ENCODE measurements at places on chromosomes 2 and 18.

DNA sequence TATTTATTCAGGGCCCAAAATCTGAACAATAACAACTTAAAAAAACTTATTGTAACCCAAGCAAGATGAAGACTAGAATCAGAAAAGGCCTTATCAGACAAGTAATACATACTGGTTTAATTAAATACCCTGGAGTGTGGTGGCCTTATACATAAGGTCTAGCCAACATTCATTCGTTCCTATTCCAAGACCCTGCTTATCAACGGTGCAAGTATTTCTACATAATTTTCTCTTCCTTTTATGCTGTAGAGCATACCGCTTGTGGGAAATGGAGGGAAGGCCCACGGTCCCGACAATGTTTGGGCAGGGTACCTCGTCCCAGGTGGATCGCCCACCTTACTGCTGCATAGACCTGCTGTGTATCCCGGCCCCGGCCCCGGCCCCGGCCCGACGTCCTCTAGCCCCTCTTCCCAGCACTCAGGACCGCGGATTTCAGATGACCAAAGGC, 708 bp downstream of the ZNF24 start:
- DNase-seq: no peak

DNA sequence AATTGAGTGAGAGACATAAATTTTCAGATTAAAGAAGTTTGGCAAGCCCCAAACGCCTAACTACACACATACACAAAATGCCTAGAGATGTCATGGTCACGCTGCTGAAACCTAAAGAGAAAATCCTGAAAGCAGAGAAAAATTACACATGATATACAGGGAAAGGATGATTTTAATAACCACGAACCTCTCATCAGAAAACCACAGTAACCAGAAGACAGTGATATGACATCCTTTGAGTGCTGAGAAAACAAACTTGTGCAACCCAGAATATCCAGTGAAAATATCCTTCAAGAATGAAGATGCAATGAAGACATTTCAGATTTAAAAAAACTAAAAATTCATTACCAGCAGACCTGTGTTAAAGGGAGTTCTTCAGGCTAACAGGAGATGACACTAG, 122.4 kb upstream of the LMAN1 start:
- no peak for DNase-seq

- no peak for DNase-seq
Observed at GRCh38 chr2:218245214-218245613, 15.6 kb upstream of the GPBAR1 start.

DNA sequence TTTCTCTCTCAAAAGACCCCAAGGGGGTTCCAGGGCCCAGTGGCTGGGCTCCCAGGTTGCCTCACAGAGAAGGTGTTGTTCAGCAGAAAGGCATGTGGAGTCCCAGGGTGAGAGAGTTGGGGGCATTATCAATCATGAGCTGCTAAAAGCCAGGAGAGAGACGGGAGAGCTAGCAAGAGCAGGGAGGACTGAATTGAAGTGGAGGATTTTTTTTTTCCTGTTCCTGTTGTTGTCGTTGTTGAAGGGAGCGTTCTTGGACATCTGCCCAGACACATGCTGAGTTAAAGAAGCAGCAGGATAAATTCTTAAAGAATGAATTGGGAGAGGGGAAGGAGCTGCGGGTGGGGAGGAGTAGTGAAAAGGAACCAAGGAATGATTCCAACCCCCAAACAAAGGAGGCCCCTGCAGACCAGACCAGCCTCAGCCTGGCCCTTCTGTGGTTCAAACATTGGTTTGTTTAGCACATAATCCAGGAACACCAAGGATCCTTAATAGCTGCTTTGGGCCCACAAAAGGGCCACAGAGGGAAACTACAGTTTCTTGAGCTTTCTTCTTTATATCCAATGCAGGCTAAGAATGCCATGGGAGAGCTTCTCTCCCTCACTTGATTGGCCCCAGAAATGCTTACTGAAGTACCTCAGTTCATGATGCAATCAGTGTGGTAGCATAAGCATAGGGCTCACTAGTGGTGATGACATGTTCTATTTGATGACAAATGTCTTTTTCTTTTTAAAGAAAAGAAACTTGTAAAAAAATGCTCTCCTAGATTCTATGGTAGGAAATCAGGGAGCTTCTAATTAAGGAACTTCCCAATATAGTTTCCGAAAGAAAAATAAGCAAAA, 146.0 kb downstream of the SETBP1 start:
- DNase-seq: peak; percentile 88

DNA sequence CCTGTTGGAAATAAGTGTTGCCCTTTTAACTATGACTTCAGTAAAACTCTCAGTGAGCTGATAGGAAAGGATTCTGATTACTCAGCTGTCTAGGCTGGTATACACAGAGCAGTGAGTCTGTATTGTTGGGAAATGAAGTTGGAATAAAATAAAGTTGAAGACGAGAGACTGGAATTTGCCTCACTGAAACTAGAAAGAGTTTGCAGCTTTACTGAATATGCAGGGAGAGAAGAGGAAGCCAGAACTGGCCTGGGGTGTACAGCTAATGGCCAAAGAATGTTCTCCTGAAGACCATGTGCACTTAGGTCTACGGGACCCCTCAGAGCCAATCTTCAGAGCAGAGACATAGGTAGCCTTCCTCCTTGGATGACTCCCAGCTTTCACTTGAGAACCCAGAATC, 26.5 kb downstream of the EIF4E2 start:
- DNase-seq: no peak

- DNase-seq: no peak
Observed at GRCh38 chr2:135999899-136000298, 14.5 kb upstream of the DARS1 start.

DNA sequence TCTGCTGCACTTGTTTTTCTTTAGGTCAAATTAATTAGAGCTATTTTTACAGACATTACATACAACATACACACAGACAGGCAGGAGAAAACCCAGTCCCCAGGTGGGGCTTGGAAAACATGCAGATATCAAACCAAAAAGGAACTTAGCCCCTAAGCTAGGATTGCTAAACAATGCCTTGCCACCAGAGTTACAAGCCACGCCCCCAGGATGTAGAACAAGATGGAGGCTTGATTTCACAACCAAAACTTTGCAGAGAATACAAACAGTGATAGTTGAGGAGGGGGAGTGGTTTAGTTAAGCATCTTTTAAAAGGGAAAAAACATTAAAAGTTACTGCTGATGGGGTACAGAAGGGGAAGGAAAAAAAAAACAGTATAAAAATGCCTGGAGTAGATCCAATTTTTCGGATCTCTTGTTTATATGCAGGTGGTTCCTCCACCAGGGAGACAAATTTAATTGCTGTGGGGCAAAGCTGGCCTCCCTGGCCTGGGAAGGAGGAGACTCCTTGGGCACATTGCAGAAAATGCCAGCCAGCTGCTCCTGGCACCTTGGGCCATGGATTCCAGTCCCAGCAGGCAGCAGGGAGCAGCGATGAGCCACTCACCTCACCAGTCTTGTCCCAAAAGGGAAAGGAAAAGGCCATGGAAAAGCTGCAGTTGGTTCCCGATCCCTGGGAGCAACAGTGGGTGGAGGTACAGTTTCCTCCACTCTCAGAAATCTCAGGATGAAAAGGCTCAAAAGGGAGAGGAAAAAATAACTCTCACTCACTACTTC, 348.4 kb upstream of the REG3G start:
- DNase-seq: no peak

DNA sequence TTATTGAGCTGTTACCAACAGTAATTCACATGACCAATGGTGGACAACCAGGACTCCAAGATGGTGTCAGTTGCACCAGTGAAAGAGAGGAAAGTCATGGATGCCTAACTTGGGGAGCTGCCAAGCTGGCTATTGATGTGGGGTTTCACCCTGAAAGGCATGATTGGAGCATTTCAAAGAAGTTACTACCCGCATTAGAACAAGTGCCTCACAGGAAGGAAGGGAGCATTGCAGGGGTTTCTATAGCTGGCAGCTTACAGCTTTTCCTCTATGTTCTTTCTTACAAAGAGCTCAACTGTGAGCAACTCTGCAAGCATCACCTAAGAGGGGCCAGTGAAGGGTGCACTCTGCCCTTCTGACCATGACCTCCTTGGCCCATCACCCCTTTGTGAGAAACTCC, 93.1 kb downstream of the TNFRSF11A start:
- no peak for DNase-seq

DNA sequence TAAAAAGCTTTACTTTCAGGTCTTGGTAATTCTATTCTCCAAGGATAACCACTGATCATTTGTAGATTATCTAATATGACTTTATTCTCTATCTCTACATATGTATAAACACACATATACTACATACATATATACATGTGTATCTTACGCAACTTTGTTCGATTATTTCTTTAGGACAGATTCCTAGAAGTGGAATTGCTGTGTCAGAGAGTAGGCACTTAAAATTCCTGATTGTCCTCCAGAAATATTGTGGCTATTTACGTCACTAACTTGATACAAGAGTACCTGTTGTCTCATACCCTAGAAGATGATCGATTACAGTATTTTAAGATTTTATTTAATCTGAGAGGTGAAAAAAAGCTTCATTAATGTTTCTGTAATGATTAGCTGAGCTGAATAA, 57.9 kb downstream of the FAM98A start:
- DNase-seq: no peak

- DNase-seq: no peak
Observed at GRCh38 chr2:217396586-217396985, 536.7 kb upstream of the TNP1 start.

GRCh38 chr2:17661460-17661859, 92.2 kb downstream of the SMC6 start:
- no peak for DNase-seq

DNA sequence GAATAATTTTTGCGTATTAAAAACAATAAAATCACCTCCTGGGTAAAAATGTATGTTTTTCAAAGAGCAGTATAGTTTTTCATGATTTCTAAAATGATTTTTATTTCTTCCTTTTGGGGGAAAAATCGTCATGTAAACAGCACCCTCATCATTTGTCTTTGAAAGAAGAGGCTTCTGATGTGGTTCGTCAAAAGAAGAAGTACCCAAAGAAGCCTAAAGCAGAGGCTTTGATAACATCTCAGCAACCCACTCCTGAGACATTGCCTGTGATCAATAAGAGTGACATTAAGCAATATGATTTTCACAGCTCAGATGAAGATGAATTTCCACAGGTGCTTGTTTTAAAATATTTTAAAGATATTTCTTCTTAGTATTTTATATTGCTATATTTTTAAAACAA, 110.2 kb upstream of the KIF5C start:
- no peak for DNase-seq

DNA sequence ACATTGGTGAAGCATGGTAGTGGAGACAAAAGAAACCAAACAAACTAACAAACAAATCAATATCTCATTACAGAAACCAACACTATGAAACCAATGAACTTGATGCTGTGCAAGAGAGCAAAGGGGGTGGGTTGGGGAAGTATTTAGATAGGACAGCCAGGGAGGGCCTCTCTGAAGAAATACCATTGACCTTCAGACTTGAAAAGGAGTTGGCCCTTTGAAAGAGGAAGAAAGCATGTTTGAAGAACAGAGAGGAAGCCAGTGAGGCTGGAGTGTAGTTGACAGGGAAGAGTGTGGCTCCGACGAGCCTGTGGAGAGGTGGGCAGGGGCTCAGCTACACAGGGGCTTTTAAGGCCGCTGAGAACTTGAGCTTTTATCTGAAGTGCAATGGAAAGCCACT, 151.0 kb upstream of the GATA6 start:
- DNase-seq: no peak

GRCh38 chr2:102069311-102069974, 73.1 kb upstream of the IL1R1 start:
- DNase-seq: no peak

- peak; percentile 10 for DNase-seq
Observed at GRCh38 chr2:233350708-233351107, 3.6 kb upstream of the DGKD start.

GRCh38 chr2:12091201-12091806, 344.9 kb downstream of the LPIN1 start:
- DNase-seq: no peak

- no peak for DNase-seq
Observed at GRCh38 chr18:7775843-7776242, 208.7 kb downstream of the PTPRM start.

DNA sequence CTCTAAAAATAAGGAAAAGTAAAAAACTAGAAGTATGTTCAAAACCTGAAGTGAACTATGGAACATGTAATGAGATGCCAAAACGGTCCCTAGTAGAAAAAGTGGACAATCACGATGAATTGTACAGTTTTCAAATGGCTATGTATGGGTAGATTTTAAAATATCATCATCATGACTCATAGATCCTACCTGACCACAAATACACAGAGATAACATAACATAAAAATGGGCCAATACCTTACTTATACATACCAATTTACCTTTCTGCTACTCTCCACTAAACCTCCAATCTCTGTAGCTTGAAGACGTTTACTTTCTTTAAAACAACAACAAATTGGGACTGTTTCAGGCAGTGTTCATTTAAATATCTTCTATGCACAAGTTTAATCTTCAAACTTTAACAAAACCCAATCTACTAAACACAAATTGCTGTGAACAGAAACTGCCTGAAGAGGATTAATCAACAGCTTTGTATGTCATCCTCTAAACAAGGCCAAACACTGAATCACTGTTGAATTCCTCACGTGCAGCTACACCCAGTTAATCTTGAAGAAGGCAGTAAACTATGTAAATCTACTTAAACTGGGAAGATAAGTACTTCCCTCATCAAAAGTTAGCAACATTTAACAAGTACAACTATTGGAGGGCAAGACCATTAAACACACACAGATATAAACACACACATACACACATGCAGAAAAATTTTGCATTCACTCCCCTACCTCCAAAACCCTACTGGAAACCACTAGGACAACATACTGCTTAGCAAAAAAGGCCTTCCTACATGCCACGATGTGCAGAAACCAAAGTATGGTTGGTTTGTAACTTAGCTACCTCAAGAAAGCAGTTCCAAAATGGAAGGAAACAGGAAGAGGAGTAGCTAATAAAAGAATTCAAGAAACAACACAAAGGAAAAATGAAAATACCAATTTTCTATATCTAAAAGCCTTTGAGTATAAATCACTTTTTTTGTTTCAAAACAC, 90.3 kb downstream of the RBMS1 start:
- no peak for DNase-seq

GRCh38 chr2:196918927-196919326, 7.6 kb downstream of the PGAP1 start:
- no peak for DNase-seq

DNA sequence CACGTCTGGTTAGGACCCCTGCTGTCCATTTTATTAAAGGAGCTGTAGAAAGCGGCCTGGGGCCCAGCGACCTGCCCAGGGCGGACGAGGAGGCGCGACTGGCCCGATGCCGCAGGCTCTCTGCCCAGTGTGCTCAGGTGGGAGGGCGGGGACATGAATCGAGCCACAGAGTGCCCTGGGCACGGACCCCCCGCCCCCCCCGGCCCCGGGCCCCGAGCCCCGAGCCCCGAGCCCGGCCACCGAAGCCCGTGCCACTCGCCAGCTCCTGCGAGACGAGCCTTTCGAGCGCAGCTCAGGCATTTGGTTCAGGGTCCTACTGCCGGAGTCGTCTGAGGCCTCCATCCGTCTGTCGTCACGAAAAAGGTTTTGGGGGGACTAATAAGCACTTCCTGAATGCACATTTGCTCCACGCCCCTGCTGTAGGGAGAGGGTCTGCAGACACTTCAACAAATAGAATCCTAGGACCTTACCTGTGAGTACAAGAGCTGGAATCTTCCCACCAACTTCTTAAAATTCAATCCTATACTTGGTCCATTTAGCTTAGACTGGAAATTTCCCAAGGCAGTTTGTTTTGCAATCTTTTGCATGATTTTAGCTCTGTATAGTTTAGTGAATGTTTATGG, 602 bp upstream of the ADAM17 start:
- no peak for DNase-seq
